ENCODE measurements at places on chromosomes 7 and 10. TPM values are rescaled to one million over a fixed set of nuclear protein-coding genes. Genes with fewer than 3 reads are reported as not detected.

MBLAC1 gene
- 2.2 TPM for total RNA-seq

EVX1 gene
- total RNA-seq, result not detected

CRPPA gene
- 2.4 TPM for total RNA-seq

GARS1 gene
- 526 TPM for total RNA-seq

KMT2C gene
- 43.0 TPM for total RNA-seq

POR gene
- total RNA-seq, result 73.1 TPM

NEURL1 gene
- total RNA-seq, result under 0.01 TPM

NUTM2D gene
- total RNA-seq, result 1.5 TPM

HOXA5 gene
- total RNA-seq, result 5.8 TPM

ALOX5 gene
- not detected for total RNA-seq

SPDYE2 gene
- not detected for total RNA-seq

SKIDA1 gene
- 0.29 TPM for total RNA-seq

GPR26 gene
- total RNA-seq, result not detected

CCDC3 gene
- 0.29 TPM for total RNA-seq

Measured in osteoblast (primary cell).